Activated naive CD4-positive, alpha-beta T cell treated with anti-CD3 and anti-CD28 coated beads for 36 hours (primary cell): ENCODE measurements at places on chromosomes 12 and 14.
A peak's percentile ranks its signal among the peaks of the same experiment; 100 is the strongest.

DNA sequence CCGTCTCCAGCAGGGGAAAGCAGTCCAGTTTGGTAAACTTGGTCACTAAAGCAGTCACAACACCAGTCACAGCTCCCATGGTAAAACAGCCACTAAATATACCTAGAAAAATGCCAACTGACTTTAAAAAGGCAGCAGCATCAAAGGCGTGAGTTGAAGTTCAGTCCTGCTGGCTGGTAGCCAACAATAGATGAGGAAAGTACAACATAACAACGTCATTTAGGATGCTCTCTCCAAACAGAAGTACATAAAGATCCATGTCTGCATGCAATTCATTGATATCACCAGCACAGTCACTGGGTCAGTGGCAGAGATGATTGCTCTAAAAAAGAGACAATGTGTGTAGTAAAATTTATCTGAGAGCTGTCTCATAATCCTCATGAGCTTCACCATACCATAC, 59.3 kb upstream of the TMPO start:
- no peak for DNase-seq

DNA sequence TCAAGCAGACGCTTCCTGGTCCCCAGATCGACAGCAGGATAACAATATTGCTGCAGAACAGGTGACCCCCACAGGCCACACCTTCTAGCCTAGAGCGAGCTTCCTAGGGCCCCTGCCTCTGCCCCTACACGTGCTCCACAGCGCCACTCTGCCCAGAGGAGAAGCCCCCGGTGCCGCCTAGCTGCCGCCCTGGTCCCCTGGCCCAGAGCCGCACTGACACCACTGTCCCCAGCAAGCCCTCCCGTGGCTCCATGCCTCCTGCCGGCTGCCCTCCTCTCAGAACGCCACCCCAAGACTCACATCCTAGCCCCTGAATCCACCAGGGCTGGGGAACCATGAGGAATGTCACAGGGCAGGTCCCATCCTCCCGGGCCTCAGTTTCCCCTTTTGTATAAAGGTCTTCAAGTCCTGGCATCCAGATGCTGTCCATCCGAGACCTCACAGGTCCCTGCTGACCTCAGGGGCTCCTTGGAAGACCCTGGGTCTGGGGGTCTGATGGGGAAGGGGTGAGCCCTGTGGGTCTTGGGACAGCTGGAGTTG, 31.0 kb downstream of the JAG2 start:
- no peak for DNase-seq

DNA sequence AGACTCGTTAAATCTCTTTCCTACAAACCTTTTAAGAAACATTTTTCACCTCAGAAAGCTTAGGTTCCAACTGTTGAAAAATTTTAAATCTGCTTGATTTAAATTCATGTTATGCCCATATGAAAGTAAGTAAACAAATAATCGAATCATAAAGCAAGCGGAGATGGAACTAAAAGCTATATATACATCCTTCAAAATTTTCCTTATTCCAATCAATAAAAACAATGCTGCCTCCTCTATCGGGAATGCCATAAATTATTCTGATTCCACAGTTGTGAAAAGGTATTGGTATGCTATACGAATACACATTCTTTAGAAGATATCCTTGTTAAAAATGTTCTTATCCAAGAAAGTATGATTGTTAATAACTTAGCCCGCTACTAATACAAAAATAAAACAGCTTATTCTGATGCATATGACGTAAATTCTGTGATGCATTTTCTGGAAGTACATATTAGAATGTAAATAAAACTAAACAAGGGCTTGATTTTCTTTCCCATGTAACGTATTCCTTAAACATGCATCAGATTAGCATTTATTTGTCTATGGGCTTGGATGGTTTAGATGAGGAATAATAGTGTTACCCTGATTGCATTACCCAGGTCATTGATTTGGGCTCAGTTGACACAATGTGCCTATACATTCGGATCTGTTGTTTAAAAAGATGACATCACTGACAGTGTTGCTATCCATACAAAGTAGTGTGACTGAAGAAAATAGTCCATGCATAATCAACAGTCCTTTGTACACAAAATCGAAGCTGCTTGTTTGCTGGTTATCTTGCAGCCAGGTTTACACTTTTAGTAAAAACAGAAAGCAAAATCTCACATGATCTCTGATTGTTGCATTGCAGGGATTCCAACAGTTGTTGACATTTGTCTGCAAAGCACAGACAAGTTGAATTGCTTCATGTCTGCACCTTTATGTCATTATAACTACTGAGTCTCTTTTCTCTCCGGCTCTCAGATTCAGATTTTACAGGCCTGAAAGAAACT, 656 bp upstream of the DTD2 start:
- DNase-seq = no peak

DNA sequence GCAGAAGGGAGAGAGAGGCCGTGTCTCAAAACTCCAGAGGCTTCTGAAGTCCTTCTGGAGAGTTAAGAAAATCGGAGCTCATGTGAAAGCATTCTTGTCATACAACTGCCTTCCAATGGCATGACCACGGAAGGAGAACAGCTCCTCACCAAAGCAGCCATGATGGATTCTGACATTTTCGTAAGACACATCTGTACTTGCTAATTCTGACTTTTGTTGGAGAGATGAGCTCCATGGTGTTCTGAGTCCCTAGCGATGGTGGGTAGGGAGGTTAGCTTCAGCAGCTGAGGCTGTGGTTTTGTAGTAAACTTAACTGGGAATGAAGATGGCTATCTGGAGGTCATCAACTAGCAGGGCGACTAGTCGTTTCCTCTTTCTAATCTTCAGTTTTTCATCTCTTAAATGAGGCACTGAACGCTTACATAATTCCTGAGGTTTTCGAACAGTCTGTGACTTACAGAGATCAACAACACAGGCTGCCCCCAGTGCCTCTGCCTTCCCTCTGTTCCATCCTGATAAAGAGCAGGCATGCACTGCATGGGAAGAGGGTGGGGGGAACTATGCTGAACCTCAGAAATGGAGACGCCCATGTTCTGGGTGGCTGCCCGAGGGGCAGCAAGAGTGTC, 28.6 kb upstream of the DICER1 start:
- no peak for DNase-seq

DNA sequence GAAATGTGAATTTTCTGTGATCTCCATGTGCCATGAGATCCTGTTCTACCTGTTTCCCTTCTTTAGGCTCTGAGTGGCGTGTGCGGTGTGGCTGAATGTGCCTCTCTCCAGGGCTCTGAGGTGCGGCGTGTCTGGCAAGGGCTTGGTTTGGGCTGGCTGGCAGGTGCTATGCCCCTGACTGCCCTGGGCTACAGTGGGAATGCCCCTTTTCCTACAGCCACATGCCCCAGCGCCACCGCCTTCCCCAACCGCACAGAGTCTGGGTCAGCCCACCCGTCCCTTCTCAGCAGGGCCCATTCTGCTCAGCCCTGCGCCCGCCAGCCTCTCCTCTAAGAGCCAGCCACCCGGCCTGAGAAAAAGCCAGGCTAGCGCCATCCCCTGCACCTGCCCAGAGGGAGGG, 24.7 kb downstream of the BTBD6 start:
- no peak for DNase-seq

GRCh38 chr12:125509195-125509594, 444.0 kb downstream of the AACS start:
- DNase-seq = no peak

- DNase-seq = no peak
Measured at GRCh38 chr12:67871231-67871630, 118.0 kb upstream of the IFNG-AS1 start.

DNA sequence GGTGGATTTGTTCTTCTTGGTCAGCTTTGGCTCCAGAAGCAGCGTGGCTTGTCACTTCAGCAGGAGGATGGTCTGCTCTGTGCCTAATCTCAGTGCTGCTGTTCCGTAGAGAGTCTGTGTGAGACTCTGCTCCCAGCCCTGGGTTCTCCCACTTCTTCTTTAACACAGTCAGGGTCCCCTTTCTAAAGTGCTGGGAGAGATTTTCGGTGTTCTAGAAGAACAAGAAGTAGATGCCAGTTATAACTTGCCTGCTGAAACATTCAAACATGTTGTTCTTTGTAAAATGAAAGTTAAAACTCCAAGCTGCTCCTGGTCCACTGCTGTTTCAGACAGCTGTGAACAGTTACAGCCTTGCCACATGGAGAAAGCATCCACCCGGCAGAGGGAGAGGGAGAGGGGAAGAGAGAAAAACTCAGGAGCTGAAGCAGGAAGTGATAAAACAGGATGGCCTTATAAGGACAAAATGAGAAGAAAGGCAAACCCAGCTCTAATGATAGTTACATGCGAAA, 55.2 kb upstream of the CERS5 start:
- peak; percentile 32 for DNase-seq
